NCI-H1694 (cell line): ENCODE measurements at places on chromosomes 1 and 21.

GRCh38 chr1:22847709-22848108, 125.0 kb downstream of the LACTBL1 start:
- DNase-seq: no peak

GRCh38 chr1:81158592-81158991, 642.1 kb upstream of the ADGRL2 start:
- DNase-seq: no peak

GRCh38 chr1:205514211-205515142, 10.0 kb downstream of the CDK18 start:
- DNase-seq: no peak

DNA sequence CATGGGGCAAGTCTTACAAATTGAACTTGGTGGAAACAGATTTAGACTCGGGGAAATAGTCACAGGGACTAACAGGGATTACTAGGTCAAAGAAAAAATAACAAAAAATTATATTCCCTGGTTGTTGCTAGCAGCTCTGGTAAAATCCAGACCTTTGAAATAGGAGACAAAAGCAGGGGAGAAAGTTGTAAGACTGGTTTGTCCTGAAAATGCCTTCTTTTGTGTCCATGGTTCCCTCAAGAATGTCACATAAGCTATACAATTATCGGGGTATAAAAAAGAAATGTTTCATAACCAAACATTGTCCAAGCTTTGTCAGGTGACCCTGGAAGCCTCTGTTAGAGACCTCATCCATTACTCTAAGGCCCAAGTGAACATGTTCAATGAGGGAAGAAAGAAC, 33.1 kb downstream of the KIAA0319L start:
- no peak for DNase-seq

DNA sequence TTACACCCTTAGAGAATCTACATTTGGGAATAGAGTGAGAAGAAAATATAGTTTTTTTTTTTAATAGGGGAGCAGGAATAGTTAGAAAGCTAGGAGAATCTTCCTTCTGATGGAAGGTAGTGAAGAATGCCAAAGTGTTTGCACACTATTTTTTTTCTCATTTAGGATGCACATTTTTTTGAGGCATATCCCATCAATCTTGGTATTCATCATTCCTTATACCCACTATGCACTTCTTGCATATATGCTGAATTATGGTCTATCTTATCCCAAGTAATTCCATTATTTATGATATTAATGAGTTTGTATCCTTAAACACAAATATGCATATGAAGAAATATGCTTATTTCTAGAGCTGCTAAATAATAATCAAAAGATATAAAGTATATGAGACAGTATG, 28.4 kb downstream of the HSPA13 start:
- no peak for DNase-seq

GRCh38 chr1:100346387-100346786, 5.9 kb upstream of the CDC14A start:
- no peak for DNase-seq

GRCh38 chr1:21154717-21155116, 22.0 kb downstream of the EIF4G3 start:
- no peak for DNase-seq

- DNase-seq: no peak
These were observed 1.3 kb downstream of the ACTRT2 start for GRCh38 chr1:3022511-3022973.

GRCh38 chr21:44084496-44085241, 22.5 kb upstream of the PWP2 start:
- no peak for DNase-seq

DNA sequence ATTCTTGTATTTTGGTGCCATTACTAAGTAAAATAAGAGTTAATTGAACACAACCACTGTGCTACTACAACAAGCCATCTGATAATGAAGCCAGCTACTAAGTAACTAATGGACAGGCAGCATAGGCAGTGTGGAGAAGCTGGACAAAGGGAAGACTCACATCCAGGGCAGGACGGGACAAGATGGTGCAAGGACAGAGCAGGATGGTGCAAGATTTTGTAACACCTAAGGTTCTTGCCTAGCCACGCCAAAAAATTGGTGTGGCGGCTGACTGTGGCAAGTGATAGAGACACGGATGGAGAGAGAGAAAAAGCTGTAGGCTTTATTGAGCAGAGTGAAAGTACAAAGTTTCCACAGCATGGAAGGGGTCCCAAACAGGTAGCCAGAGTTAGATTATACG, 114.0 kb upstream of the VANGL1 start:
- no peak for DNase-seq

DNA sequence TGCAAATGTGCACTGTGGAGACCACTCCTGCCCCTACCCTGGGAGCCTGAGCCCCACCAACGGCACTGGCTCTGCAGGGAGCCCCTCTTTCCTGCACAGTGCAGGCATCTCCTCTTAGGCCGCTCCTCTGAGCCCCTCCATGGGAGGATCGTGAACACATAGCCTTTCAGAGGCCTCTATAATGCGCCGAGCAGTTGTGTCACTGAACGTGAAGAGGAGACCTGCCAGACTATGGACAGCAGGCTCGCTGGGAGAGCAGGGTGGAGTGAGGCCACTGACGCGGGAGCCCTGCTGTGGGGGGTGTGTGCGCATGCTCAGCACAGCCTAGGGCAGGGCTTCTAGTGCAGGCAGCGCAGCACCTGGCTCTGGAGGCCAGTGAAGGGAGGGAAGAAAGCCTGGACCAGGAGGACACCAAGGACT, 151.3 kb upstream of the COL6A1 start:
- DNase-seq: no peak

DNA sequence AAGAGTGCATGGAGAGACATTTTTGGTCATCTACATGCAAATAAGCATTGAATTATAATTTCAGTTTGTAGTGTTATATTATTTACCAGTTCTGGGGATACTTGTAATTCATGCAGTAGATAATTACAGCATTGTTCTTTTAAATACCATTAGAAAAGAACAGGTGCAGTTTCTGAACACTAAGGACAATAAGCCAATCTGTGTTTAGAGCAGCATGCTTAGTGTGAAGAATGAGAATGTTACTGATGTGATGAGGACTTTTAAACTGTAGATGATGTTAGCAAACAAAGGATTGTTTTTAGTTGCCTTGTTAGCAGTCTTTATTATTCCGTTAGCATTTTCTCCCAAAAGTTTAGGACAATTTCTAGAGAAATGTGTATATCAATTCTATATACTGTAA, 348.3 kb downstream of the BRINP3 start:
- DNase-seq: no peak

- no peak for DNase-seq
These were observed 25.4 kb downstream of the ZNF362 start for GRCh38 chr1:33281554-33282303.

- DNase-seq: no peak
These were observed 10.7 kb downstream of the EPHA2 start for GRCh38 chr1:16145030-16145661.

DNA sequence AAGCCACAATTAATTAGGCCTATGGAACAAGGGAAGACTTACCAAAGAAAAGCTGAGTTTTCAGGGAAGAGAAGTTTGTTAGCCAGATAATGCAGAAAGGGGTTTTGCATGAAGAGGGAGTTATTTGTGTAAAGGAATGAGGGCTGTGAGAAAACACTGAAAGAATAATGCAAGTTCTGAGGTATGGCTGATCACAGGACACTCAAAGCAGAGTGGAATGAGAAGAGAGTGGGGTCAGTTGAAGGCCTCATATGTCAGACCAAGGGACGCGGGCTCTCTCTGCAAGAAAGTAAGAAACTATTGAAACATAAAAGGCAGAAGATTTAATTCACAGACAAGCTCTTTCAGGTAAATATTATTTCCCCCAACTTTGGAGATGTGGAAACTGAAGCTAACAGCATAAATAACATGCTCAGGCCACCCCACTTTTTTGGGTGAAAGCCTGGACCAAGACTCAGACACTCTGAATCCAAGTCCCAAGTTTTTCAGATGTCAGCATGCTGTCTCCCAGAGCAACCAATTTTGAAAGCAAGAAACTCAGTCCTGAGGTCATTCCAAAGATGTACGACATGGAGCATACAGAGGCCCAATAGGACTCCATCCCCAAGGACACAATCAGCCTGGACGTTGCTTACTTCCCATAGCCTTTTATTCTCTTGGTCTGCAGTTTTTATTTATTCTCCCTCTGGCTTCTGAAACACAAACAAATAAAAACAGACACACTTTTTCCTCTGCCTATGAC, 47.3 kb upstream of the FGGY start:
- no peak for DNase-seq

DNA sequence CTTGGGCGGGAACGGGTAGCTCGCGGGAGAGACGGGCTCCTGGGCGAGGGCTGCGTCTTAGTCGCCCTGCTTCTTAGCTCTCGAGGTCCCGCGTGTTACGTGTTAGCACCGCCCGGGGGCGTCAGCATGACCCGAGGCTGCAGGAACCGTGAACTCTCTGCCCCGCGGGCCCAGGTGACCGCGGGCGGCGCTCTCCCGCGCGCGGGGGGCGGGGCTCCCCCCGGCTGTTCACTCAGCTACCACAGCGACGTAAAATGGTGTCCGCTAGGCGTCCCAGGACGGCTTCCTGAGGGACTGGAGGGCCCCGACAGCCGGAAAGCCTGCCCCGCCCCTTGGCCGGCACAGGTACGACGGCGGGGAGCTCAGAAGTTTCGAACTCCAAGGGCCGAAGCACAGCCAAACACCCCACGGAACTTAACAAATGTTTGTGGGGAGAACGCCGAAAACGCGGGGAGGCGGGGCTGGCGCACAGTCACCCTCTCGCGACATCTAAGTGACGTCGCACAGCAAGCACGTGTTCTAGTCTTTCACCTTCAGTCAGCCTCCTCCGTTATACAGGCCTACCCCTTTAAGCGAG, 780 bp upstream of the RBM15 start:
- peak; percentile 93 for DNase-seq

DNA sequence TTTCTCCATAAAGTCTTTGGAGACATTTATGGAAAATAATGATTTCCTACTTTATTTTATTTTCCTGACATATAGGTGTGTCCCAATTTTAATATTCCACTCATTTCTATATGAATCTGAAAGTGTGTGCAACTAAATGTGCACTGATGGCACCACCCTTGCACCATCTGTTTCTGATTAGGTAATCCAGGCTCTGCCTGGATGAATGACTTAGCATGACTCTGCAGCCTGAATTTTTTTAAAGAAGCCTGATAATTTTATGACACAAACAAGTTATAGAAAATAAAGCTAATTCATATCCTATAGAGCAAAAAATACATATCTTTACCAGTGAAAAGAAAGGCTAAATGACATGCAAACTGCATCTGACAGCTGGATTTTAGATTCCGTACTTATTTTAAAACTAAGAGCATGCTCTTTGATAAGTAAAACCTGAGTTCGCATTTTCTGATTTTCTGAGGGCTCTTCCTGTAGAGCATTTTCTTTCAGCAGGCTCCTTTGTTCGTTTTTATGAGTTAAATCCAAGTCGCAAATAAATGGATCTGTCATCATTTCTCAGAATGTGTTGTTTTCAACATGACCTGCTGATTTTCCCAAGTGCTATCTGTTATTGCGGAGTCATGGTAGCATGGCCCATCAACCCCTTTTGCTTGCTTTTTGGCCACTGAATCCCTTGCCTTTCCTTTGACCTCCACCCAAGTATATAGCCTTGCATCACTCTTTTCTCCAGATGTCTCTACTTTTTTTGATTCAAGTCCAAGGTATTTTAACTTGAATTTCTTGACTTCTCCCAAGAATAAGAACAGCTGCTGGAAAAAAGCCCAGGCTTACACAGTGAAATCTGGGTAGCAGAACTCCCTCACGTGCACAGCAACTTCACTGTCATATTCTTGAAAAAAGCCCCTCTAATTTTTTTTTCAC, 52.8 kb upstream of the LYPLAL1 start:
- DNase-seq: no peak

GRCh38 chr1:157157501-157158190, 19.5 kb upstream of the ETV3 start:
- DNase-seq: no peak

- DNase-seq: no peak
These were observed 342.1 kb upstream of the C1orf87 start for GRCh38 chr1:60415696-60416095.

DNA sequence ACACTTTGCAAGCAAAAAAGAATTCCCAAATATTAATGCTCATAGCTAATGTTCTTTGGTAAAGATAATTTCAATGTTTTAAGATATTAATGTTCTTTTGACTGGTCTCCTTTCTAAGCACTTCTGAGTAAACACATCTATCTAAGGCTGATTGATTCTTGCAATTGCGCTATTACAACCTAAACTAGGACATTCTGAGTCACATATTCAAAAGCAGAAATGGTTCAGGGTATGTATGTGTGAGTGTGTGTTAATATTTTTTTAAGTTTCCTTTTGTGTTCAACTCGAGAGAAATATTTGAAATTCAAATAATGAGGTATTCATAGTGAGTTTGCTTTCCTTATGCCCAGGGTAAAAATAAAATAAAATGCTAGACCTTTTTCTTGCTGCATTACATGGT, 203.6 kb upstream of the GRIK3 start:
- DNase-seq: no peak

DNA sequence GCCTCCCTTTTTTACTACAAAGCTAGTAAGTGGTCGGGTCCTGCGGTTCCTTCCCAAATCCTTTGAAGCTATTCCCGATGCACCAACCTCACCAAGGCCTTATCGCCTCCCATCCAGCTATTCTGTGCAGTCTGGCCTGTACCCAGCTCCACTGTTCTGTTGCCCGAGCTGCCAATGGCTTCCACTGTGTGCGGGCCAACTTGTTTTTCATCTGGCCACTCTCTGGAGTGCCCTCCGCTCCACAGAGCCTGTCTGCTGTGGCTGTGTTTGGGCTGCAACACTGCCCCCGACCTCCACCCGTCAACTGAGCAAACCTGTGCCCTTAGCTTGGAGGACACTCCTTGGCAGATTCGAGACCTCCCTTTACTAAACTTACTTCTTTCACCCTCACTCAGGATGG, 125.0 kb downstream of the KIAA0319L start:
- no peak for DNase-seq

DNA sequence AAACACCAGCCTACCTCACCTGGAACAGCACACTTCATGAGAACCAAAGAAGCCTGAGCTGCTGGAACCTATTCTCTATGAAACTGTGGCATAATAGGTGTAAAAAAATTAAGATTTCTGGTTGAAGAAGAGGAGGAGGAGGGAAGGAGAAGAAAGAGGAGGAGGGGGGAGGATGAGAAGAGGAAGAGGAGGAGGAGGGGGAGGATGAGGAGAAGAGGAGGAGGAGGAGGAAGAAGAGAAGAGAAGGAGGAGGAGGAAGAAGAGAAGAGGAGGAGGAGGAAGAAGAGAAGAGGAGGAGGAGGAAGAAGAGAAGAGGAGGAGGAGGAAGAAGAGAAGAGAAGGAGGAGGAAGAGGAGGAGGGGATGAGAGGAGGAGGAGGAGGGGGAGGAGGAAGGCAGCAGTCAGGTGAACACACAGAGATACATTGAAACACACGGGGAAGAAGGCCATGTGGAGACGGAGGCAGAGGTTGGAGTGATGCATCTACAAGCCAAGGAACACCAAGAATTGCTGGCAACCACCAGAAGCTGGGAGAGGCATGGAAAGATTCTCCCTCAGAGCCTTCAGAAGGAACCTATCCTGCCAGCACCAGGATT, 8.2 kb downstream of the ACTA1 start:
- DNase-seq: no peak

GRCh38 chr1:206947255-206947654, 989 bp upstream of the PIGR start:
- no peak for DNase-seq
